ENCODE measurements at places on chromosomes 2 and 18.

DNA sequence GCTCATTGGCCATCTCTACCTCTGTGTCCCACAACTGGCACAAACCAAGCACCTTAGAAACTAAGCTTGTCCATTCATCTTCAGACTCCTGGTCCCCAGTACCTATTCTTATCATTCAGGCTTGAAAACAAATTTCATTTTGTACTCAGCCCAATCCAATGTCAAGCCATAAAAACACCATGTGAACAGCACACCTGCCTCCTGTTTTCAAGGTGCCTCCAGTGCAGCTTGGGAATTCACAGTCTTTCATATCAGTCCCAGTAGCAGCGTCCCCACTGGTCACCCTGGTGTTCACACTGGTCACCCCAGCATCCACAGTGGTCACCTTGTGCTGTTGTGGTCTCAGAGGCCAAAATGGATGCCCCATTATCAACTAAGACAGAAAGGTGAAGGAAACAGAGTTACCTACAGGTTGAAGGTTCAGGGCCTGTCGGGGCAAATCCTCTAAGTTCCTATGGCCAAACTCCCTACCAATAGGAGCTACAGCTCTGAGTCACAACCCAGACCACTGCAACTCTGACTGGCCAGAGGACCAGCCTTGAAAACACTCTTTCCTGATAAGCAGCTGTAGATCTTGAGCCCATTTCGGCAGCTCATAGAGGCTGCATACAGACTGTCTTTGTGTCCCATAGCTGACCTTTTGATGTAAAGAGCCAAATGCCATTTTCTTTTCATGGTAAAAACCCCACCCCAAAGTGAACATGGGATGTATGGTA lies 259.5 kb upstream of the RAB12 start:
- no peak for DNase-seq

GRCh38 chr2:7570247-7570646 lies 653.0 kb downstream of the RNF144A start:
- no peak for DNase-seq

GRCh38 chr18:13823707-13824395 lies at the start of gene MC5R:
Gene MC5R (plus strand): TSS chr18:13824149. CDS start chr18:13825766, 1,617 bp downstream.
- DNase-seq = peak; percentile 34

- DNase-seq = peak; percentile 56
Observed at GRCh38 chr2:128280158-128280871, 38.4 kb downstream of the HS6ST1 start.

- DNase-seq = no peak
Observed at GRCh38 chr2:107742460-107743027, 84.1 kb upstream of the RGPD4 start.

DNA sequence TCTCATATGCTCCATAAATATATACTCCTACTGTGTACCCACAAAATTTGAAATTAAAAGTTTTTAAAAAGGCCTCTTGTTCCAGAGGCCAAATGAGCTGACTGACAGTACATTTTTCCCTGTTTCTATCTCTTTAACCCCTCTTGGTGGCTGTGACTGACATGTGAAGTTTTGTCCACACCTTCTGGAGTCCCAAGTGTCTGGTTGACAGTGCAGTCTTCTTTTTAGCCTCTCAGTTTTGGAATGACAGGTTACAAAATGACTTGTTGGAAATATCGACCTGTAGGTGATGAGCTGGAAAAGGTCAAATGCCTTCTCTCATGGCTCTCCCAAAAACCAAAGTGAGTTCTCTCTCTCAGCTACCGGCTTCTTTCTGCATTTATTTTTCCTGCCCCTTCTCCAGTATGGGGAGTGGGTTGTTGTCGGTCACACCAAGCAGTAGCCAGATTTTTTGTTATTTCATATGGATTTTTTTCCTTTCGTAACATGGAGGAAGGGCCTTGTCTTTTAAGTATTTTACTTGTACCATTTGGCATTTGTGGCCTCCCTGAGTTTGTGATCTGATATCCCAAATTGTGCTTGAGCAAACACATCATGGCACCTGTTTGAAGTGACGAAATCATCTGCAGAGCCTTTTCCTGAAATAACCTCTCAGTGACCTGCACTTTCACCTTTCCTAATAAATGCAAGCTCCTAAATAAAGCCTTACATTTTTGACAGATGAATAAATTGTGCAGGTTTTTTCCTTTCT lies 143.9 kb downstream of the ESCO1 start:
- DNase-seq = no peak

- no peak for DNase-seq
Observed at GRCh38 chr18:36160959-36161371, 26.3 kb upstream of the MOCOS start.

DNA sequence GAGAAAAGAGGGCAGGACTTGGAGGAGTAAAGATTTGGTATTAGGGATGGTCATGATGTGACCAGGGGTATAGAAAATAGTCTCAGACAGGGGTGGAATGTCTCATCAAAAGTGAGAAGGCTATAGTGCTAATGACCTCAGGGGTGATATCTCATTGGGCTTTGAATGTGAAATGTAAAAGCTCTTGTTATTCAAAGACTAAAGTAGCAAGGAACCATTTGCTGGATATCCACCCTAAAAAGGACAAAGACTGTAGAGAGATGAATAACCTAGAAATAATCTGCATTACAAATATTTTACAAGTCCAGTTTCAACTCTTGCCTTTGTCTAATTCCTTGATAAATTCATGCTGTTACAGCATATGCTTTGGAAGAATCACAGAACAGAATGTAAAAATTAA lies 224.4 kb downstream of the ICOS start:
- DNase-seq = no peak

DNA sequence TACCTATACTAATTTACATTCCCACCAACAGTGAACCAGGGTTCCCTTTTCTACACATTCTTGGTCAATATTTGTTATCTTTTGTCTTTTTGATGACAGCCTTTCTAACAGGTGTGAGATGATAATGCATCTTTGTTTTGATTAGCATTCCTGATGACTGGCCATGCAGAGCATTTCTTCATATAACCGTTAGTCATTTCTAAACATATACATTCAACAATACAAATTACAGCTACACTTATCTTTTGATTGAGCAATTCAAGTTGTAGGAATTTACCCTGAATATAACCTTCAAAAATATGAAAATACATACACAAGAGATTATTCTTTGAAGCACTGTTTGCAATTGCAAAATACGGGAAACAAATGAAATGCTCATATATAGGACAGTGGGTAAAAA lies 94.9 kb downstream of the TMEM131 start:
- no peak for DNase-seq

DNA sequence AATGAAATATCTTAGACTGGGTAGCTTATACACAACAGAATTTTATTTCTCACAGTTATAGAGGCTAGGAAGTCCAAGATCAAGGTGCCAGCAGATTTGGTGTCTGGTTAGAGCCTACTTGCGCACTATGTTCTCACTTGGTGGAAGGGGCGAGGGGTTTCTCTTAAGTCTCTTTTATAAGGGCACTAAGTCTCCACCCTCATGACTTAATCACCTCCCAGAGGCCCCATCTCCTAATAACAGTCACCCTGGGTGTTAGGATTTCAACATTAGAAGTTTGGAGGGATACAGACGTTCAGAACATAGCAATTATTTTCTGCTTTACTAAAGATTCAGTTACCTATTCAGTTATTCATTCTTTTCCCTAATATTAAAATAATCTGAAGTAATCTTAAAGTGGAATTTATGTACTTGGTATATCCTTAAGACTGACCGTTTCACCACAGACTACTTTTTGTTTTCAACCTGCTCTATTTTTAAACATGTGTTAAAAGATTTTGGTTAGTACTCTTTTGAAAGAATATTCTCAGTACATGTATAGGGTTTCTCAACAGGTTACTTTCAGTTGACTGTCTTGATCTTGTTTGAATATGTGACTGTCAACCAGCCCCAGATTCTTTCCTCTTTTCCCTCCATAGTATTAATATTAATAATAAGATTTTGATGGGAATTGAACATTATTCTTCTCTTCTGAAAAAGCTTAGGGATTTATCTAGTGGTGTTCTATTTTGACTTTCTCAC lies 130.0 kb downstream of the TAF4B start:
- DNase-seq = no peak

- DNase-seq = no peak
Observed at GRCh38 chr2:173941567-173941966, 23.6 kb downstream of the SP3 start.

- no peak for DNase-seq
Observed at GRCh38 chr2:108220191-108220590, 19.6 kb upstream of the SULT1C3 start.

GRCh38 chr2:8462899-8463648 lies 218.8 kb upstream of the ID2 start:
- DNase-seq = no peak

- no peak for DNase-seq
Observed at GRCh38 chr2:149765636-149766035, 178.1 kb upstream of the MMADHC start.

DNA sequence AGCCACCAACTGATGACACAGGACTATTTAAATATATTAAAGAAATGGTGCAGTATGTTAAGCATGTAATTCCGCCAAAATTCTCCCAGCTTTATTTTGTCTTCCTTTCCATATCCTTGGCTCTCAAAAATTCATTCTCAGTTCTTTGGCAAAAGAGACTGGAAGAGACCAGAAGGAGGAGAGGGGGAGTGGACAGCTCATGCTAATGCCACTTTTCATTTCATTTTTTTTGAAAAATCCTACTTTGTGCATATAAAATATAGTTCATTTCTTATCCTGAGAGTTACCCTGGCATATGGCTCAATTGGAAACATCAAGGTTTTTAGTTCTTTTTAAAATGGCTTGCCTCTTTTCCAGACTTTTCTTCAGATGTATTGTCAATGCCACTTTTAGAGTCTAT lies 128.5 kb upstream of the VRK2 start:
- no peak for DNase-seq

DNA sequence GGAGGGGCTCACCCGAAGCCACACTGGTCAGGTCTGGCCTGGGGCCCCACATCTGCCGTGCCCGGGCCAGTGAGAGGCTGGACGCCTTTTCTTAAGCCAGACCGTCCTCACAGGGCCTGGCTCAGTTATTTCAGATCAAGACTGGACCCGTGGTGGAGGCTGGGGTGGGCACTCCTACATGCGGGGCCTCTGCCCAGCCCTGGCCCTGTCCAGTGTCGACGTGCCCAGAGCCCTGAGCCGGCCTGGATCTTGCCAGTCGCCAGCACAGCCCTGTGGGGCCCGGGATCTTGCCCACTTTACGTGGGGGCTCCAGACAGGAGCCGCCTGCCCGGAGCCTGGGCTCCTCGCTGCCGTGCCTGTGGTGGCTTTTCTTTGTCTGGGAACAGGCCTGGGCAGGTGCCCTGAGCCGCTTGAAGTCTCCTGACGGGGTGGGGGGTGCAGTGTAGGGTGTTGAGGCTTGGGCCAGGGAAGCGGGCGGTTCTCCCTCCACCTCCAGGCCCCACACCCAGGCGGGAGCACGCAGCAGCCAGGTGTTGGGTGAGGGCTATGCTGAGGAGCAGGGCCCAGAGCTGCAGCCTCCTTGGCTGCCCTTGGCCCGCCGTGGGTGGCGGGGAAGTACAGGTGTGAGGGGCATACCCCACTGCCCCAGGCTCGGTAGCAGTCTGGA lies 6.0 kb downstream of the GPC1 start:
- no peak for DNase-seq

DNA sequence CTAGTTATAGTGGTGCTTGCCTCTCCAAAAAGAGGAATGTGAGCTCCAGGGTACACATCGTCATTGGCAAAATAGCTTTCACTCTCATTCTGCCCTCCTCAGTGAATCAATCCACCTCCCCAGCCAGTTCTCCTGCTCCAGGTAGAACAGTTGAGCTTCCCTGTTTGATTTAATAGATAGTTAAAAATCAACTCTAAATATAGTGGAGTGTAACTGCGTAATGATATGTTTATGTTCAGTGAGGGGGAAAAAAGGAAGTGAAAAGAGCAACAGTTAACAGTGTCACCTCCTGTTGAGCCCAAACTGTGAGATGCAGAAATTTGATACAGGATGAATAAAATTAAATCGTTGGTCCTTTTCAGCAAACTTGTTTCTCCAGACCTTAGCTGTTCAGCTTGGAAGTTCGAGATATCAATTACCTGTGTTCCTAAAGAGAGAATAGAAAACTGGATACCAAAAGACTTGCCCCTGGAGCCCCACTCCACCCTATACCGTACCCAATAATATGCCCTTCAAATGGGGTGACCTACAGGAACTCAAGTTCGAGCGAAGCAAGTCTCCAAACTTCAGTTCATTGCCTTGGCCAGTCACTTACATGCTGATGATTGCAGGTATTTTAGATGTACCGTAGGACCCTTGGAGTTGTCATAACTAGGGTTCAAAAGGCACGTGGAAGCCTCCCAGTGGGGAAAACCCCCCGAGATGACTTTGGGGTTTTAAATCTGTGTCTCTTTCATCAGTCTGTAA lies 708.4 kb downstream of the RNF144A start:
- no peak for DNase-seq

GRCh38 chr2:19573784-19574183 lies 215.4 kb upstream of the OSR1 start:
- DNase-seq = no peak

GRCh38 chr18:9991011-9992000 lies 77.5 kb downstream of the VAPA start:
- DNase-seq = no peak

DNA sequence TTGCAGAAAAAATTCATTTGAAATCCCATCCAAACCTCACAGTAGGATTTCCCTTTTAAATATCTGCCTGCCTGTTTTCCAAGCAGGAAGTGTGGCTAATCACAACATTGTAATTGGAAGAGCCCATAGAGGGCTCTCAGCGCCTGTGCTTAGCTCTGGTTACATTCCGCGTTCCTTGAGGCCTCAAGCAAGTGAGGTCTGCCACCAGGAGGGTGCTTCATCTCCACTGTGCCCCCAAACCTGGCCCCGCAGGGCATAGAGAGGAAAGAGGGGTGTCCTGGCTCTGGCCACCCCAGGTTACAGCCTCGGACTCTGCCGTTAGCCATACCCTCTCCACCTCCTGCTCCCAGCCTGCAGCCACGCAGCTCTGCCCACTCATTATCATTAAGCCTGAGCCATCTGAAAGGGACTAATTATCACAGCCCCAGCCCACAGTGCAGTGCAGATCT lies 214.8 kb downstream of the SP3 start:
- peak; percentile 11 for DNase-seq

- DNase-seq = no peak
Observed at GRCh38 chr18:61753373-61753772, 139.4 kb downstream of the RNF152 start.

DNA sequence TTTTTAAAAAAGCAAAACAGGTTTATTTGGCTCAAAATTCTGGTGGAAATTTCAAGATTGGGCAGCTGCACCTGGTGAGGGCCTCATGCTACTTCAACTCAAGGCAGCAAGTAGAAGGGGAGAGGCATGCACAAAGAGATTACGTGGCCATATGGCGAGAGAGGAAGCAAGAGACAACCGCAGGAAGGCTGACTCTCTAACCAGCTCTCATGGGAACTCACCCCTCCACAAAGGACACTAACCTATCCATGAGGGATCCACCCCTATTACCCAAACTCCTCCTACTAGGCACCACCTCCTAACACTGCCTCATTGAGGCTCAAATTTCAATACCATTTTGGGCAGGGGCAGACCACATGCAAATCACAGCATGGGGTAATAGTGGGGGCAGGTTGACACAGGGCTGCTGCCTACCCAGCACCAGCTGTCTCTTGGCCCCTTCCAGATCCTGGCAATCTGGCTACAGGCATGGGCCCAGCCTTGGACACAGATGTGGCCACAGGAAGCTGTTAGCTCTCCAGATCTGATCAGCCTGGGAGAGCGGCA lies 2.0 kb upstream of the CAPN10 start:
- DNase-seq = no peak

All from pons (tissue), 1 donor.